Activated gamma-delta T cell treated with Interleukin-2 at 50 U/mL for 16 hours (primary cell): ENCODE measurements at places on chromosomes 7 and 10.
A peak's percentile ranks its signal among the peaks of the same experiment; 100 is the strongest.

- DNase-seq, result no peak
These were observed 78.4 kb upstream of the FAM133B start for GRCh38 chr7:92668564-92668963.

DNA sequence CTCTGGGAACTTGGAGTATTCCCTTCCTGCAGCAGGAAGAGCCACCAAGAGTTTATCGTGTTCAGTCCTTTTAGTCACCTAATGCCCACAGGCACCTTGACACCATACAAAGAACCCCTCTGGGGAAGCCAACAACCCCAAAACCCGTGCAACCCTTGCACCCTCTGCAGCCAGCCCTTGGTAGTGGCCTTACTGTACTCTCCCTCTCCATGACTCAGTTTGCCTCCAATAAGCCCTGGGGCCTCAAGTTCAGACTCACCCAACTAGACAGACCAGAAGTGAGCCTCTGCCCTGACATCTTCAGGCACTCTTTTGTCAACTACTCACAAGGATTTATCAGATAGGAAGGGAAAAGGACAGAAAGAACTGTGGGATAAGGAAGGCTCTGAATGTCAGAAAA lies 30.9 kb downstream of the KCNMA1 start:
- DNase-seq, result no peak

DNA sequence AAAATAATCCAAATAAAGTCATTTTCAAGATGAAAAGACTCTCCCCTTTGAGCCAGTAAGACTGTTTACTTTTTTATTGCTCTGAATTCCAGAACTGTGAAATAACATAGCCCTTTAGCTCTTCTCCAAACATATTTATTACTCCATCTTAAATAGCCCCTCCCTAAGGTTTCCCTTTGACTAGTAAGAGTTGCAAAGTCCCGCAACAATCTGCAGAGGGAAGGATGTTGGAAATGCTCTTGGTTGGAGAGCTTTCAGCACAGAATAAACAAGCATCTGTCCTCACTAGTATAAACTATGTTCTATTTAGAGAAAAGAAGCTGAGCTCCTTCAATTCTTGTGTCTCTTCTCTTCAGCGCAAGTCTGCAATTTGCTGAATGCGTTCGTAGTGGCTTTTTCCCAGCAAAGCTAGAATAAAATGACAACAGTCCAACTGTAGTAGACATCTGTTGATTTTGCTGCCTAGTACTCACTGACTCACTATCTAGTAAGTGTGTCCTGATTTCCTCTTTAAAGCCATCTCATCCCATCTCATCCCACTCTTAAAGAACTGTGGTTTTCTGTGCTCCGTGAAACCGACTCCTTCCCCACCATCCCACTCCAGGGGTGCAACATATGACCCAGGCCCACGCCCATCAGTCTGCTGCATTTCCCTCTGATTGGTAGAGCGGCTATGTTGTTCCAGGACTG lies 104.0 kb downstream of the FAM107B start:
- DNase-seq, result no peak

DNA sequence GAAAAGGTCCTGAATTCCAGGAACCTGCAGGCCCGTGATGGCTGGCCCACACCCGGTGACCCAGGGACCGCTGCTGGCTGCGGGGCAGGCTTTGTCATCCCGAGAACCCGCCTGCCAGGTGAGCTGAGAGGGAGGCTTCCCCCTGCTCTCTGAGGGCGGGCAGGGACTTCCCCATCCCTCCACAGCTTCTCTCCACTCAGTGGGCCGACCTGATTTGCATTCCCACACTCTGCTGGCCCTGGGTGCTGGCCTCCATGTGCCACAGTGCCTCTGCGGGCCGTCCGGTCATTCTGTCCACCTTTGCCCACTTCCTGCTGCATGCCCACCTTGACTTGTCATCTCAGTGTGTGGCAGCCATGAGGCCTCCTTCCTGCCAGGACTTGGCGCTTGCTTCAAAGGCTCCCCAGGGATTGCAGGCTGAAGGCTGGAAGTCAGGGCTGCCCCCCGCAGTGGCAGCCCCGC lies 35.3 kb downstream of the PALD1 start:
- no peak for DNase-seq

- no peak for DNase-seq
These were observed 45.0 kb downstream of the CDK1 start for GRCh38 chr10:60823324-60823723.

DNA sequence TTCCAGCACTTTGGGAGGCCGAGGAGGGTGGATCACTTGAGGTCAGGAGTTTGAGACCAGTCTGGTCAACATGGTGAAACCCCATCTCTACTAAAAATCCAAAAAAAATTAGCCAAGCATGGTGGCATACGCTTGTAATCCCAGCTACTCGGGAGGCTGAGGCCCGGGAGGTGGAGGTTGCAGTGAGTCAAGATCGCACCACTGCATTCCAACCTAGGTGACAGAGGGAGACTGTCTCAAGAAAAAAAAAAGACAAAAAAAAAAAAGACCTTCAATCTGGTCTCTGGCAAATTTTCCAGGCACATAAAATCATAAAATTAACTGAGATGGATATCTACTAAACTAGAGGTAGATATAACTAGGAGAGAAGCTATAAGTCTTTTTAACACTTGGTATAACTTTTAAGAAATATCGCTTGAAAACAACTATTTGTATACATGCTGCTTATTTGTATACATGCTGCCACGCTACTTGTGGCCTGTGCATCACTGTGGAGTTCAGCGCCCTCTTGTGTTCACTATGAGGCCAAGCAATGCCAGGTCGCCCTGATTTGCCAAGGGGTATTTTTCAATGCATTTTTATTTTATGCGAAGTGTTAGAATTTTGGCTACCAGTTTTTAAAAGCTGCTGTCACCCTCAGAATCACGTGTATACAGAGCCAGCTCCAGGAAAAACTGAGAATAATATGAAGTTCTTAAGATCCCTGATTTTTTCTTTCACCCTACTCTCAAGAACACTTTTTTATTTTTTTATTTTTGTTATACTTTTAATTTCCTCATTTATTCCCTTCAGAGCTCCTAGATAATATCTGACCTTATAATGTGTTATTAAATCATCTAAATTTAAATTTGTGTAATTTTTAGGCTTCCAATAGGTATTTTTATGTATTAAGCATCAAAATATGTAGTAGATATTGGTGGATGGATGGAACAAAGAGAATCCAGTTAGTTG lies 26.7 kb downstream of the CYCS start:
- peak; percentile 50 for DNase-seq

DNA sequence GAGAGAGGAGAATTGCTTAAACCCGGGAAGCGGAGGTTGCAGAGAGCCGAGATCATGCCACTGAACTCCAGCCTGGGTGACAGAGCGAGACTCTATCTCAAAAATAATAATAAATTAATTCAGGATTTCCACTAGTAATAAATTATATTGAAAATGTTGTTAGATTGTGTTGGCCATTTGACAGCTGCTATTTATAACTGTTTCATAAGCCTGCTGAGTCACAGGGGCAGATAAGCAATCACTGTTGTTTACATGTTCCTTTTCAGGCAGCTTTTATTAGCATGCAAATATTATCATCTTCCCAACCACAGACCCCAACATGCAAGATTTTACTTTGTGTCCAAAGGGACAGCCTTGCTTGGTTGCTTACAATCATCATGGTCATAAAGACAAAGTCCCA lies 49.5 kb upstream of the ZNF138 start:
- no peak for DNase-seq

GRCh38 chr7:107125475-107125874 lies 43.3 kb upstream of the HBP1 start:
- DNase-seq, result no peak

DNA sequence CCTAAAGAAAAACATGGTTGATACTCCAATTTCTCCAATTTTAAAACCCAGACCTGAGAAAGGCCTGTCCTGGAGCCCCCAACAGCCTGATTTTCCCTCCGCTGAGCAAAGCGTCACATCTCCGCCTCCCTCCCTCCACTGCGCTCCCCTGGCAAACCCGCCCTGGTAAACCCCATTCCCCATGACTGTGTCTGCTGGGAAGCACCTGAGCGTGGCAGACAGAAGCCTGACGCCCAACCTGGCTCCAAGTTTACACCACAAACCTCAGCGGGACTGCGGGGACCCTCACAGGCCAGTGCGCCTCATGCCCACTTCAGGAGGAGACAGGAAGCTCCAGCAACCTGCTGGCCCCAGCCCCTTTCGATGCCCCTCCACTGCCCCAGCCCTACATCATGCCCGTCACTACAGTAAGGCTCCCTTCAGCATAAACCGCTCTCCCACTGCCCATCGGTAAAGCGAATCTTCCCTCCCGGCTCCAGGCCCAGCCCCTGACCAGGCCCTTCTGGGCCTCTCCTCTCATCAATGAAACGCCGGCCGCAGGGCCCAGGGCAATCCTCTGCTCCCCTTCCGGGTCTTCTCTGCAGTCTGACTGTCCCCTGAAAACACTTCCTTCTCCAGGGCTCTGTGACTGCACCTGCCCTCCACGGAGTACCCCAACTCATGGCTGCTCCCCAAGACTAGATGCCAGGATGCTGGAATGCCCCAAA lies 233.3 kb downstream of the MAD1L1 start:
- no peak for DNase-seq

DNA sequence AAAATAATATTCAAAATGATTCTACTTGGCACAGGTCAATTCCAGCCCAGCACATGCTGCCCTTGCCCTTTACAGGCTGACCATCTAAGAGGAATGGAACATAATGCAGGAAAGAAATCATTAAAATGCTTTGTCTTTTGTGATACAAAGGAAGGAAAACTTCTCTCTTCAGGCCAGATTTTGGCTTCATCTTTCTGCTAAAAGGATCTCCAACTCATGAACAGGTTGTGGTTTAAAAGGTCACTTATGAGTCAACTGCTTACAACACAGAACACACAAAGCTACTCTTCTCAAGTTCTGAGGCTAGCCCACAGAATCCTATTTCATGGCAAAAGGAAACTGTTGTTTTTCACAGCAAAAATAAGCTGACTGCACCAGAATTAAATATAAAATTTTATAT lies 197.1 kb downstream of the DOCK4 start:
- DNase-seq, result no peak

DNA sequence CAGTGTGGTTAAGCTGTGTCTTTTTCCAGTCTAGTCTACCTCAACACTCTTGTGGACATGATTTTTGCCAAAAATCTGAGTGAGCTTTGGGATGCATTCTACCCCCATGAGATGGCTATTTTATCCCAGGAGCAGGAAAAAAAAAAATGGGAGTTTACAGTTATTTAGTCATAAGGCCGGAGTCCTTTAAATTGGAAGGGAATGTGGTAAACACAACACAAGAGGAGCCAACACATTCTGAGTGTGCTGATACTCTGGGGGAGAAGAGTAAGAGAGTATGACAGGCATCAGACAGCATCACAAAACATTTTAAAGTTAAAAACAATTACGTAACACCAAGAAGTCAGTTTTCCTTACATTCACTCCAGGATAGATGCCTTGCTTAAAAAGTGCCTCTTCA lies 46.1 kb downstream of the C1GALT1 start:
- DNase-seq, result no peak

- no peak for DNase-seq
These were observed 193.7 kb upstream of the CSTF2T start for GRCh38 chr10:51892965-51893658.

DNA sequence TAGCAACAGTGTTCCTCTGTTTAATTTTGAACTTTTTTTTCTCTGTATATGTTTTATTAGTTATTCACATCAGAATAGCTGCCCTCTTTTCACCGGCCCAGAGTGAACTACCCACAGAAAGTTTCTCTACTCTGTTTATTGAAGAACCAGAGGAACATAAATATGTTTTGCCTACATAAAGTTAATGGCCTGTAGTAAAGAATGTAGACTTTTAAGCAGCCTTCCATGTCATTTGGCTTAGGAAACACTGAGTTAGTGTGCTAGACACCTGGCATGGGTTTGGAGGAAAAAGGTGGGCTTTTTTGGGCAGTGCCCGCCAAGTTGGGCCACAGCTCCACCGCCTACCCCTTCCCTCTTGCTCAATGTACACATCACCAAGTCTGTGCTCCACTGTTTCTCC lies 8.9 kb upstream of the MEST start:
- no peak for DNase-seq

- DNase-seq, result no peak
These were observed 41.6 kb downstream of the SLC39A12 start for GRCh38 chr10:17993361-17993760.
